HepG2 (cell line): ENCODE measurements at places on chromosomes 2 and 18.

DNA sequence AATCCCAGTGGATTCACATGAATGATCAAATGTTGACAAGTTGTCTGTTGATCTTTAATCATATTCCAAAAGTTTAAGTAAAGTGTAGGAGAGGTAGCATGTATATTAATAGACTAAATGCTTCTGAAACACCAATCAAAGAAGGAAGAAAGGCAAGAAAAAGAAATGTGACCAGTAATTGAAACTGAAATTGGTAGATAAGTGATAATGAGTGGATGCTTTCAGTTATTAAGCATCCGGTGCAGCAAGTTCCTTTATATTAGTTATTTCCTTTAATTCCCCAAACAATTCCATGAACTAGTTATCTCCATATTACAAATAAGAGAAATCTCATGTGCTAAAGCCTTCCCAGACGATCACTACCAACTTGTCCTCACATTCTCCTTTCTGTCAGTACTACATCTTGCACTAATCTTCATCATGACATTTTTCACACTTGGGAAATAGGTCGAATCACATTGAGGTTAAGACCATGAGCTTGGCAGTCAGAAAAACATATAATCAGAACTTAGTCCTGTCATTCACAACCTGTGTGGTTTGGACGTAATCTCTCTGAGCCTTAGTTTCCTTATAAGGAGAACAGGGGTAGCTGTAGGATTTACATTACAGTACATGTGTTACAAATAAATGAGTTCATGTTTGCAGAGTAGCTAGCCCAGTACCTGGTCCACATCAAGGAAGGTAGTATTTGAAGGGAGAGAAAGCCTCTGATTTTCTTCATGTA lies 182.1 kb downstream of the NOL4 start:
- H3K27ac ChIP-seq = no peak overlapping the region
- H3K36me3 ChIP-seq = no peaks in the 10 kb centered on the region
- no peak overlapping the region for H3K4me3 ChIP-seq
- DNase-seq = no peak
- no peaks in the 10 kb centered on the region for H3K27me3 ChIP-seq

- no peaks in the 10 kb centered on the region for H3K27me3 ChIP-seq
- H3K36me3 ChIP-seq = no peaks in the 10 kb centered on the region
- H3K4me1 ChIP-seq = no peaks in the 10 kb centered on the region
- no peak for DNase-seq
- no peak overlapping the region for H3K4me3 ChIP-seq
- no peak overlapping the region for H3K27ac ChIP-seq
Observed at GRCh38 chr2:198622986-198623730, 818.8 kb downstream of the PLCL1 start.

DNA sequence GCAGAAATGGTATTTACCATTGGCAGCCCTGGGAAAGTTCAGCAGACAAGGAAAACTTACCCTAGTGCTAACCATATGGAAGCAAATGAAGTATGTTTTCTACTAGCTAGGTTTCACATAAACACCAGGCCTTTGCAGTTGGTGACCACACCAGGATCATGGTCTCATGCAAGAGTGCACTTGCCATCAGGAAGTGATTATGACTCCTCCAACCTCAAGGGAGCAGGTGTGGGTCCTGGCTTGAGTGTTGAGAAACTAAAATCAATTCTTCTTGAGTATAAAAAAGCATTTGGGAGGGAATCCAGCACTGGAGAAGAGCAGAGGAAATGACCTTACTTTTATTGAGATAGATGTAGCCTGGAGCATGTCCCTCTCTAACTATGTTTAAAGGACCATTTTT lies 56.8 kb upstream of the SPAG16 start:
- DNase-seq = no peak
- no peak overlapping the region for H3K27ac ChIP-seq
- no peaks in the 10 kb centered on the region for H3K36me3 ChIP-seq
- no peak overlapping the region for H3K4me3 ChIP-seq
- no peaks in the 10 kb centered on the region for H3K27me3 ChIP-seq

GRCh38 chr2:57156231-57156924 lies 890.2 kb upstream of the VRK2 start:
- no peak for DNase-seq
- no peak overlapping the region for H3K4me3 ChIP-seq
- H3K27me3 ChIP-seq = no peaks in the 10 kb centered on the region
- no peaks in the 10 kb centered on the region for H3K4me1 ChIP-seq
- no peaks in the 10 kb centered on the region for H3K36me3 ChIP-seq

DNA sequence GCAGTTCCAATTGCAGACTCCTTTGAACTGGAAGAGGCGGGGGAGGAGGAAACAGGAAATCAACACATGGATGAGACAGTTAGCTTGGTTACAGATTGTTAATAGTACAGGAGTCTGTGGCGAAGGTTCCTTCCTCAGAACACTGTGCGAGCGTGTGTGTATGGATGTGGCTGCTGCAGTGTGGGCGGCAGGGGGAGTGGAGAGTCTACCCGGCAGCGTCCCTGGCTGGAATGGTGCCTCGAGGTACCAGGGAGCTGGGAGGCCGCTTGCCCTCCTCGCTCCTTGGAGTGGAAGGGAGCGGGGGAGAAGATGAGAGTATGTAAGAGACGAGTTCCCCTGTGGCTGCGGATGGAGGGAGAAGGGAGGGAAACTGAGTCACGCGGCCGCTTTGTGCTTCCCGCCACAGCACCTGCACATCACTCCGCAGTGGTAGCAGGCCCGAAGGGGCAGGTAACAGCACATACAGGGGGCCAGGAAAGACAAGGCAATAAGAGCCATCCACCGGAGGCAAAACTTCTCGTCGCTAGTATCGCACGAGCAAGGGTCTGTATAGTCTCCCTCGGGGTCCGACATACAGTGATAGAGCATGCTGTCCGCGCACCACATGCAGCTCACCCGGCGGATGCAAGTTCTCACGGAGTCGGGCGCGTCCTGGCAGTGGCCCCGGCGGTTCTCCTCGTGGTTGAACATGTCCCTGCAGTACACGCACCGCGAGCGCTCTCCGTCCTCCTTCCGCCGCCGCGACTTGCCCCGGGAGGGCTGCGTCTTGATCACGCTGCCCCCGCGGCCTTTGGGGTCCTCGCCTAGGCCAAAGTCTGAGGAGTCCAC lies 85.7 kb downstream of the ACTR2 start:
- H3K27ac ChIP-seq = no peak overlapping the region
- peaks cover 85% of the 10 kb centered on the region for H3K36me3 ChIP-seq
- no peaks in the 10 kb centered on the region for H3K27me3 ChIP-seq
- no peak overlapping the region for H3K4me3 ChIP-seq

- no peaks in the 10 kb centered on the region for H3K27me3 ChIP-seq
- H3K4me3 ChIP-seq = no peak overlapping the region
- H3K27ac ChIP-seq = no peak overlapping the region
- no peaks in the 10 kb centered on the region for H3K4me1 ChIP-seq
Observed at GRCh38 chr18:2338601-2339000, 232.7 kb downstream of the METTL4 start.

- no peak overlapping the region for H3K27ac ChIP-seq
- DNase-seq = no peak
- H3K27me3 ChIP-seq = no peaks in the 10 kb centered on the region
- no peaks in the 10 kb centered on the region for H3K36me3 ChIP-seq
Observed at GRCh38 chr2:64179582-64180321, 35.5 kb upstream of the PELI1 start.

DNA sequence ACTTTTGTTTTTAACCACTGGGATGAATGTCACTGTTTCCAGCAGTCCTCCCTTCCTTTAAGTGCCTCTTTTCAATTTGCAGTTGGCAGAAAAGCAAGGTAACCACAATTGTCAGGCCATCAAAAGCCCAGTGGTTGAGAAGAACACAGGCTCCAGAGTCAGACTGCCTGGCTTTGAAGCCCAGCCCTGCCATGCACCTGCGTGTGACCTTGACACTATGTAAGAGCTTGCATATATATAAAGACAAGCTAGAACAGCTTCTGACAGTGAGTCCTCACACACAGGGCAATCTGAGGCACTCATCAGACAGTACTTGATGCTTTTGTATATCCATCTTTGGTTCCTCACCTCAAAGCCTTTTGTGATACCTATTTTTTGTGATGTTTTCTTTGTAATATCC lies 11.0 kb downstream of the CCBE1 start:
- DNase-seq = no peak
- H3K27me3 ChIP-seq = no peaks in the 10 kb centered on the region; the same call in 2 of the 3 replicates
- no peak overlapping the region for H3K27ac ChIP-seq

- DNase-seq = peak; percentile 59
- peaks cover 77% of the 10 kb centered on the region for H3K4me1 ChIP-seq
- H3K4me3 ChIP-seq = peak overlapping the region; percentile 97
- peaks cover 10% of the 10 kb centered on the region for H3K36me3 ChIP-seq
- no peaks in the 10 kb centered on the region; the same call in 2 of the 3 replicates for H3K27me3 ChIP-seq
Observed at GRCh38 chr2:98730053-98730706, 752 bp downstream of the MGAT4A start.

DNA sequence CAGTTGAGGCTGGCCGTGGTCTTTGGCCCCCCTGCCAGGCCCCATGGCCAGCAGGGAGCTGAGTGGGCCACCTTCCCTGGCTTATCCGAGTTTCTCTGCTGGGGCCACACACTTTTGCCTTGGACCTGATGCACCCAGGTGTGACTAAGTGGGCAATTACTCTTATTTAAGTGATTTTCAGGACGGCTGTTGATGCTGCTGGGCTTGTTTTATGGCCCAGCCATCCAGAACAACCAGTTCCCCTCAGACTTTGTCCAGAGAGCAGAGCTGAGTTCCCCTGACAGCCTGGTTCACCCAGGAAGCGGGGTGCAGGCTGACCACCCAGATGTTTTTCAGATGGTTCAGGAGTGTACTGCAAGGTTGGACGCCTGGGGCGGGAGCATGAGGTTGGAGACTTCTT lies 68.8 kb downstream of the GLI2 start:
- no peak overlapping the region for H3K4me3 ChIP-seq
- H3K27ac ChIP-seq = no peak overlapping the region
- H3K36me3 ChIP-seq = no peaks in the 10 kb centered on the region
- H3K4me1 ChIP-seq = no peaks in the 10 kb centered on the region
- peaks cover 8% of the 10 kb centered on the region; the same call in 1 of the 2 replicates for H3K27me3 ChIP-seq
